K562 (cell line): ENCODE measurements at places on chromosomes 7 and 10.

DNA sequence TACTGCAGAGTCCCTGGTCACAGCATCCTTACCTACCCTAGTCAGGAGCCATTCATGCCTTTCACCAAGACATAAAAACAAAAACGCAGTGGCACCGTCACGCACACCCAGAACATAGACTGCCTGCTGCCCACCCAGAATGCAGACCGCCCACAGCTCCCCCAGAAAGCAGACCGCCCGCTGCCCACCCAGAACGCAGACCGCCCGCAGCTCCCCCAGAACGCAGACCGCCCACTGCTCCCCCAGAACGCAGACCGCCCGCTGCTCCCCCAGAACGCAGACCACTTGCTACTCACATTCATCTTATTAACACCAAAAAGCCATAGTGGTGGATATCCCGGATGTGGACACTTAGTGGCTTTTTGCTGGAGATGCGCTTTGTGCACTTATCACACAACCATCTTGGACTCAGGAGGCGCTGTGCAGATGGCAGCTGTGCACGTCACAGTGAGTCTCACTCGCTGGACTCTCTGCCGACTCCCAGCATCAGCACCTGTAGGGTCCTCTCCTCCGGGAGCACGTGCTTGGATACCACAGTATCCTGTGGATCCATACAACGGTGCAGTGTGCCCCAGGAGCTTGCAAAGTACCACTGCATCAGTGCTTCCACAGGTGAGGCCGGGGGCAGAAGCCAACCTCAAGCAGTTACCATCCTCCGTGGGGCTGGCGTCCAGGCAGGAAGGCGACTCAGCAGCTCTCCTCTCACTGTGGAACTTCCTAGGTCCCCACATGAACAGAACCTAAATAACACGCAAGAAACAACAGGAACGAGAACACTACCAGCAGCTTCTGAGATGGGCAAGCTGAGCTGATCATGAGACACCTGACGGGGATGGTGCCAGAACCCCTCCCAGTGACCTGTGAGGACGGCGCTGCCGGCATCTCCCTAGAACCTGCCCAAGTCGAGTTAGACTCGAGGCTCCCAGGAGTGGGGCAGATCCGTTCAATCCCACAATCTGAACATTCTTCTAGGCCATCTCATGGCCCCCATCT, 161.0 kb downstream of the DIP2C start:
- DNase-seq, result no peak

DNA sequence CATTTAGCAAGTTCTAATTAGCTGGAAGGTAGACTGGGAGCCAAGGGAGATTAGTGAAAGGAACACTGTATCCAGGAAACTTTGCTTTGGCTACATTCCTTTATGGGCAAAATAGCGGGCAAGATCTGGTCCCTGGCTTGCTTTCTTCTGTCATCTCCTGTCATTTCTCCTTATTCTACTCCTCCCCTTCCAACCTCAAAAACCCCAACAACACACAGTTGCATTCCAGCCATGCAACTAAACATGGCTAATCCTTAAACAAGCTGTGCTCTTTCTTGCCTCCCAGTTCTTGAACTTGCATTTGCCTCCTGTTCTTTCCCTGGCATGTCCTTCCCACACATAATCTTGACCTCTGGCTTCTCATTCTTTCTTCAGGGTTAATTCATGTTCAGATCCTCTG, 59.5 kb upstream of the CDCA7L start:
- no peak for DNase-seq

- no peak for DNase-seq
Observed at GRCh38 chr10:34241226-34242000, 573.7 kb downstream of the PARD3 start.

DNA sequence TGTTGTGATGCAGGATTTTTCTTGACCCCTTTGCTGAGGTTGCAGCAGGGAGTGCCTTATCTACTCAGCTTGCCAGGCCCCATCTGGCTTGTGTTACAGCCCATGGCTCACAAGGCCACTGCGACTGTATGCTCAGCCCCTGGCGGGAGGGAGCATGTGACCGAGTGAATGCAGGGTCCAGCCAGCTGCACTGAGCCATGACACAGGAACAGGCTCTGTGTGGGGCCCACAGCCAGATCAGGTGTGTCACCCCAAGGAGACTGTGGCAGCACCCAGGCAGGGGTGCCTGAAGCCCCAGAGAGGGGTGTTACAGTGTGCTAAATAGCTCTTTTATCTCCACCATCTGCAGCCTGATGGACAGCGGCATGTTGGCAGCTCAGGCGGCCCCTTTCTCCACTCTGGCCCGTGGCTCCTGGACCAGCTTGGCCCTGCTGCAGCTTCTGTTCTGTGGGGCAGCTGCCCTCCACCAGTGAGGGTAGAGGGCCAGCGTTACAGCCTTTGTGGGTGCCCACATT, 2.6 kb upstream of the PCBD1 start:
- peak; percentile 42 for DNase-seq

DNA sequence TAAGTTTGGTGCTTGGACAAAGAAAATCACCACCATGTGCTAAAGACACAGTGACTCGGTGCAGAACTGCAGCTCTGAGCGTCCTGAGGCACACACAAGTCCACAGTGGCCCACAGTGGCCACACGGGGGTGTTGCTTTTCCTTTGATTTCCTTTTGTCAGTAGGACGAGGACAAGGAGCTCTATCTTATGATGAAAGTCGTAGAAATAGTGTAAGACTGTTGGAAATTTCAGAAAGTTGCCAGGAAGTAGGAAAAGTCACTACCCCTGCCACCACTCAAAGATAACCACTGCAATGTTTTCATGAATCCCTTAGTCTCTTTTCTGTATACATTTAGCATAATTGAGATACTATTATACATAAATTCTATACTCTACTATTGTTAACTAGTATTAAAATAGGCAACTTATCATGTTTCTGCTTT, 146.0 kb downstream of the TNS3 start:
- peak; percentile 31 for DNase-seq

GRCh38 chr7:107009846-107010203, 34.7 kb upstream of the PRKAR2B start:
- no peak for DNase-seq

DNA sequence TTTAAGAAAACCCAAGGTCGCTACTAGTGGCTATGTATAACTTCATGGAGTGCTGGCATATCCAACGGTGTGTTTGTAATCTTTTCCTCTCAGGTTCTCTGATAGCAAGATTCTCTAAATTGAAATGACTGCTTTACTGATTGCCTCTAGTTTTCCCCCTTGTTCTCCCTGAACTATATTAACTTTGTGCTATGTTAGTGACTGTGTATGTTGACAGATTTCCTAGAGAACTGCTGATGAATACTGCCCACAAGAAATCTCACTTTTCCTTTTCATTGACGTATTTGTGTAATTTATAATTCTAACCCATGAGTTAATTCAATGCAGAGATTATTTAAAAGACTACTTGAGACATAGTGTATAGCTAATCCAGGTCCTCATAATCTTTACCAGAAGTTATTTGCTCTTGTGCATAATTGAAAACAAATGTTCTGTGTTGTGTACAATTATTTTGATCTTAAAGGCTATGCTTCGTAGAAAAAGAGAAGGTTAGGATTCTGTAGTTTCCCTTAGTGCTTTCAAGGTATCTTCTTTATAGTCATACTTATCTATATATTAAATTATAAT, 70.6 kb upstream of the GLCCI1 start:
- no peak for DNase-seq

GRCh38 chr7:22116451-22117030, 170.8 kb upstream of the CDCA7L start:
- no peak for DNase-seq

DNA sequence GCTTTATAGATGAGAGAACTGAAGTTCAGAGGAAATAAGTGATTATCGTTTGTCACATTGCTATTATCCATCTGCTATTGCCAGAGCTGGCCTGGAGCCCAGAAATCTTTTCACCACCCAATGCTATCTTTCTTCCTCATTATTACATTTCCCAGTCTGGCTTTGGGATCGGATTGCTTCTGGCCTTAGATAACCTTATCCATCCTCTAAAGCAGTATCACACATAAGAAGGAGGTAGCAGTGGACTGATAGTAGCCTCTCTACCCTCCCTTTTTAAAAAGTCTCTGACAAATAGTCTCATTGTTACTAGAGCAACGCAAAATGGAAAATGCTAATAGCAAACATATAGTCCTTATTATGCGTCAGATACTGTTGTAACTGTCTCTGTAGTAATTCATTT, 1.3 kb upstream of the CLDN12 start:
- DNase-seq, result no peak

GRCh38 chr7:12820777-12821176, 133.3 kb downstream of the ARL4A start:
- no peak for DNase-seq

DNA sequence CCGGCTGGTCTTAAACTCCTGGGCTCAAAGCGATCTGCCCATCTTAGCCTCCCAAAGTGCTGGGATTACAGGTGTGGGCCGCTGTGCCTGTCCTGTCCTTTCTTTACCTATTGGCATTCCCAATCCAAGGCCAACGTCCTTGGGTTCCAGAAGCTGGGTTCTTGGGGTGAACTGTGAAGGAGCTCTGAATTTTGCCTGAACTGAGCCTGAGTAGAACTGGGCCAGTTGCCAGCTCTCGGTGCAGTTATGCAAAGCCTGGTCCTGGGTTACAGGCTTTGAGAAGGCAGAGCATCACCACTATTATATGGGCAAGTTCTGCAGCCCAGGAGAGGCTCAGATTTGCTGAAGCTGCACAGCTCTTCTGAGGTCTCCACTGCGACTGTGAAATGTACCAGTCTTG, 24.6 kb upstream of the SH2D4B start:
- no peak for DNase-seq

DNA sequence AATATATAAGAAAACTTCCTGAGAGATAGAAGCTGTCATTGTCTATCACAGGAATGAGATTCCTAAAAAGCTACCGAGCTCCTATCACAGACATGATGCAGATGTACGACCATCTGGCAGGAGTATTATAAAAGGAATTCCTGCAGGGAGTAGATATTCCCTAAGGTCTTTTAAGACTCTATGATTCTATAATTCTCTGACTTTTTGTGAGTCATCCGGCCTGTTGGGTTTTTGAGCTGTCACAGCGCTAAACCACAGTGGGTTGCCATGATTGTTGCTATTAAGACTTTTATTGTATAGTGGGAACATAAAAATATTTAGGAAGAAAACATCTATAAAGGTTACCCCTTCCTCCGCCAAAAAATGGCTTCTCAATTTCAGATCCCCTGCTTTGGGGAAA, 223.4 kb downstream of the BMPER start:
- no peak for DNase-seq

- DNase-seq, result peak; percentile 16
Observed at GRCh38 chr10:124946945-124947344, 5.0 kb downstream of the ZRANB1 start.

DNA sequence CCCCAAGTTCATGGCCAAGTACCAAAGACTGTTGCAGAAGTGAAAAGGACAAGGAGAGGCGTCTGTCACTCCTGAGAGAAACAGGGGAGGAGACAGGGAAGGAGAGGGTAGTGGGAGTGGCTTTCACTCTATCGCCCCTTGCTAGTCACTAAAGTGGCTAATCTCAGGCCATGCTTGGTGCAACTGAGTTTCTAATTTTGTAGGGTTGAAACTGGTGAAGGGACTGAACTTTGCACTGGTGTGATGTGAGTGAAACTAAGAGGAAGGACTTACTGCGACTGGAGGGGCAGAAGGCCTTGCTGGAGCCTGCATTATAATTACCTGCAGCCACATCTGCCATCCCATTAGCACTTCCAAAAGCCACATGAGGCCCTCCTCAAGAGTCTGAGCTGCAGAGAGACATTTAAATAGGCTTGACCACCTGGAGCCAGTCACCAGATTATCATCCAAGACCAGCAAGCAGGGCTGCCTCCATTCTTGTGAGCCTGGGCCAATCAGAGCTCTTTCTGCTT, 107.2 kb upstream of the EEPD1 start:
- DNase-seq, result no peak

GRCh38 chr7:66504131-66504530, 124.5 kb upstream of the KCTD7 start:
- no peak for DNase-seq

DNA sequence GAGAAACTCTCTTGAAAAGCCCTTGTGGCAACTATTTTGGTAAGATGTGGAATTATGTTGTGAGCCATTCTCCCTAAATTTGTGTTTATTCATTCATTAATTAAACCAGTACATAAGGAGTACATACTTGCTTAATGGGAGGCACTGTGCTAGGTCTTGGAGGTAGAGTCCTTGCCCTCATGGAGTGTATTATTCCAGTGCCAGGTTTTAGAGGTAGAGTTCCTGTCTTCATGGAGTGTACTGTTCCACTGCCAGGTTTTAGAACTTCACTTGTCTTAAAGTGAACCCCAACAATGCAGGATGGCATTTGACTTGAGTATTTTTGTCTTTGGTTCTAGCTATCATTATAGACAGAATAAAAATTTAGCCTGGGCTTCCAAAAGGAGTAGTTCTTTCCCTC, 8.8 kb downstream of the MXI1 start:
- DNase-seq, result no peak

DNA sequence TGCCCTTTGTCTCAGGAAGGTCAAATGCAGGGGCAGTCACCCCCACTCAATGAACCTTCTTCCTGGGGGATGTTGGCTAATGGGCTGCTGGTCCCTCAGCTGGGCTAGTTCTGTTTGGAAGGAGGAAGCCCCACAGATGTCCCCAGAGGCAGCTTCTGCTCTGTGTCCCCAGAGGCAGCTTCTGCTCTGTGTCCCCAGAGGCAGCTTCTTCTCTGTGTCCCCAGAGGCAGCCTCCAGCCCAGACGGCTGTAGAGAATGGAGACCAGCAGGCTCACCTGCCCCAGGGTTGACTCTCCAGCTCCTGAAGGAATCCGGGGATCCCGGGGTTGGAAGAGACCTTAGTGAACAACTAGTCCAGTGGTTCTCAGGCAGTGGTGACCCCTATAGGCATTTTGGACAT, 62.5 kb upstream of the LEP start:
- no peak for DNase-seq

- no peak for DNase-seq
Observed at GRCh38 chr10:120499883-120500282, 42.9 kb downstream of the PLPP4 start.

GRCh38 chr7:43847496-43847895, 21.8 kb downstream of the MRPS24 start:
- DNase-seq, result no peak

GRCh38 chr10:98172495-98172894, 38.0 kb downstream of the R3HCC1L start:
- DNase-seq, result no peak

DNA sequence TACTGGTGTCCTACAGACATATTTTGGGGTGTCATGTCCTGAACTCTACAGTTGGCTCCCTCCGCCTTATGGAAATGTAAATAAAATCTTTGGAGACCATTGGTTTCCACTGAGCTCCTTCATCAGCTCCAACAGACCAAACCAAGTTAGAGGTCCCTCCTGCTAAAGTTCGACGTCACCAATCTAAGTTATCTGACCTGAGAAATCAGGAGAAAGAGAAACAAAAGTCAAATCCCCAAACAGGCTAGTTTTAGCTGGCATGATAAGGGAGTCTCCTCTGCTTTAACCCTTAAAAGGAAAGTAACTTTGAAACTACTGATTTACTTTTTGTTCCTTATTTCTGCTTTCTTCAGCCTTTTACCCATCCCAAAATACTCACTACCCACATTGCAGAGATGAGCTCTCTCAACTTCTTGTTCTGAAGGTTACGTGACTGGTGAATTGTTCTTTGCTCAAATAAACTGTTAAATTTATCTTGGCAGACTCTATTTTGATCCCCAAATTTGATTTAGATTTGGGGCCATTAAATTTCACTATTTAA, 39.9 kb downstream of the AVL9 start:
- DNase-seq, result no peak
